ENCODE measurements at places on chromosomes 3 and 15.

DNA sequence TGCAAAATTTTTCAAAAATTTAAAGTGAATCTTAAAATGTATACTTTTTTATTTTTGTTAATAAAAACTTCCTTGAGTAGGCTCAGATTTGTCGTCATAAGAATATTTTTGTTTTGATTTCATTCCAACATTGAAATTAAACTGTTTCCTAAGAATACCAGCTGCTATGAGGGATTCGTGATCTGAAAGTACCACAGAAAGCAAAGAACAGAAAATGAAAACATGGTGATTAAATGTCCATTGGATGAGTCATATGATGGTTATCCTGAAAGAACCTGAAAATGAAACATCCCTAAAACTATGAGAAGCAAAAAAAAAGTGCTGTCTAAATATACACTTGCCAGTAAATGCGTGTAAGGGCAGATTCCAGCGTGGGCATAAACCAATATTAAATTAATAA lies 143.8 kb downstream of the GMNC start:
- peak; percentile 86 for DNase-seq

DNA sequence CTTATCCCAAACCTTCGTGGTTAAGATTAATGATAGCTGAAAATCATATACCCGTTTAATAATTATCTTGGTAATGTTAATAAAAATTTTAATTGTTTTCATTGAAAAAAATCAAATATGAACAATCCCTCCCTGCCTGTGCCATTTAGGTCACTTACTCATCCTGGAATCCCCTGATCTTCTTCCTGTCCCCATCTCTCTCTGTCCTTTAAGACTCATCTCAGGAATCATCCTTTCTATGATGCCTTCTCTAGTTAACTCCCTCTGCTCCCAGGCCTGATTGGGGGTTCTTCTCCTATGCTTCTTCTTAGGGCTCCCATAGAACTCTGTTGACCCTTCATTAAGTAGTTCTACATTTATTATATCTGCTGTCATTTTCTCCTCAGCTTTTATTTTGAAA lies 91.6 kb downstream of the MBNL1 start:
- no peak for DNase-seq

DNA sequence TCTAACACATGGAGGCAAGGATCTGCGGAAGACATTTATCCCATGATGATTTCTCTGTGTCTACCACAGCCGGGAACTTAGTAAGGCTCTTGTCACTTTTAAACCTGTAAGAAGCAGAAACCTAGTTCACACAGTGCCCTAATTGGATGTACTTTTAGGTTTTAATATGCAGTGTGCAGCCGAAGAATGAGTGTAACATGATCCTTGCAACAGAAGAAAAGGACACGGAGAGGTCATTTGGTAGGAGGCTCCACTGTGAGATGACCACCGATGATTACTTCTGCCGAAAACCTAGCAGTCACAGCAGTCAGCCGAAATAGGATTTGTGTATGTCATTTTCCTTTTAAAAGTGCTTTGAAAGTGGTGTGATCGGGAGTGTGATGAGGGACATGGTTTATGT lies 6.8 kb downstream of the CACNA1D start:
- DNase-seq = no peak

- DNase-seq = no peak
Measured at GRCh38 chr15:63368503-63368902, 13.1 kb downstream of the CA12 start.

DNA sequence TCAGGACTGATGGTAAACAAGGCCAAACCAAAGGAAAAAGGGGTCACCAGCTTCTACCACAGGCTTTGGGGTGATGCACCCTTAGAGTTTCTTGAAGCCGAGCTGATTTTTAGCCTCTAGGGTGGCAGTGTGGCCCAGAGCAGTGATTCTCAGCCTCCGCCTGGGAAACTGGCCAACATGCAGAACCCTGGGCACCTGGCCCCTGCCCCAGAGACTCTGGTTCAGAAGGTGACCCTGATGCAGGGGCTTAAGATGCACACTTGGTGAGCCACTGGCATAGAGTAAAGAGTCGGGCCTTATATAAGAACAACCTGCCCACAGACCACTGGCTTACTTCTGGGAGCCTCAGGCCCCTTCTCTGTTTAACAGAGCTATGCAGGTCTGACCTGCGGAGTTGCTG lies 44.5 kb downstream of the SYNM start:
- no peak for DNase-seq

- no peak for DNase-seq
Measured at GRCh38 chr3:78832785-78833204, 935.0 kb downstream of the ROBO1 start.

DNA sequence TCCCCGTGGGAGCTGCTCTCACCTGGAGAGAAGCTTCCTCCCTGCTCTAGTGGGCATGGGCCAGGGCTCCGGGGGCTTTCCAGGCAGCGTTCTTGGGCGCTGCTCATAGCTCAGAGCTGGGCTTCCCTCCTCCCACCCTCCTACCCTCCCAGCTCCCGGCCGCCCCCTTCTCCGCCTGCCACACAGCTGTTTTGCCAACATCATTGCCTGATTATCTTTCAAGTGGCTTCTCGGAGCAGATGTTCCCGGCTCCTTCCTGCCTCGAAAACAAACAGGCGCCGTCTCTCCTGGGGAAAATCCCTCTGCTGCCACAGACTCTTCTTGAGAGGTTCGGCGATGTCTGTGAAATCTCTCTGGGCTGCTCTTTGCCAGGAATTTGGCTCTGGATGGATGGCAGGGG lies 195.6 kb downstream of the RPLP1 start:
- no peak for DNase-seq
